T1000 (cell line): ENCODE measurements at places on chromosomes 5 and 9.

GRCh38 chr5:64690104-64690416 is 243 bp upstream of the SHISAL2B start:
- no peak for DNase-seq

- no peak for DNase-seq
These were observed 1653.1 kb upstream of the CDH9 start for GRCh38 chr5:28691526-28691925.

DNA sequence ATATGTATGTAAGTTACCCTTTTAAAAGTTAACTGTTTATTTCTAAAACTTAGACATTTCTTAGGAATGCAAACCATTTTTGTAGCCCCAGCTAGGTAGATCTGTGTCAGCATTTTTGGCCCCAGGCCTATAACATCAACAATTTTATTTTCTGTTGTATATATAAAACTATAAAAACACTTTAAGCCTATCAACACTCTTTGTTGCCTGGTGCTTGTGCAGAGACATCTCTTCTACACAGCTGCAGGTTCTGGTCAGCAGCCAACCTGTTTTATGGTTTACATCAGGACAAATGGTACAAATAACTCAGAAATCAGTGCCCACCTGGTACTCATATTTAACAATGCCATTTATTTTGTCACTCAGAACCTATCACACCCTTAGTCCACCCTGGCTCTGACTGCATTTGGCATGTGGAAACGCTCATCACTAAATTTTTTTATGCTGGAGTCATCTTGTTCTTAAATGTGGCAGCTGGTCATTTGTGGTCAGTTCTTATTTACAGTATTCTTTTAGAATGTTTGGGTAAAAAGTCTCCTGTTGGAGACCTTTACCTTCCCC is 173.4 kb downstream of the DNAH5 start:
- no peak for DNase-seq

GRCh38 chr5:35753500-35753899 is 103.2 kb upstream of the IL7R start:
- DNase-seq: no peak

GRCh38 chr9:72856972-72857623 is 95.8 kb downstream of the ALDH1A1 start:
- DNase-seq: no peak

DNA sequence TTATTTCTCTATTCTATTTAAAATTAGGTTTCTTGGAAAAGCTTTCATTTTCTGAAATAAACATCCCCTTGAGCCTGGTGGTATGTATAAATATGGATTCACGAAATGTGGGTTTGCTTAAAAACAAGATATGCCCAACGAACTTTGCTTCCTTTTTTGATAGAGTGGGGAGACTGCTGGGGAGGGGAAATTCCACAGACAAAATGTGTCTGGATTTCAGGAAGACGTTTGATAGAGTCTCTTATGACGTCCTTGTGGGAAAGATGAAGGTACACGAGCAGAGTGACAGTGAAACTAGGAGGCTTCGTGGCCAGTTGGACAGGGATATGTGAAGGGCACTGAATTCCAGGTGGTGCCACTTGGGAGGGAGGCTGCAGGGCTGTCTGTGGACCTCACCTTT is 84.5 kb upstream of the RPS23 start:
- no peak for DNase-seq

- no peak for DNase-seq
These were observed 14.5 kb downstream of the TNFSF15 start for GRCh38 chr9:114791312-114791711.

GRCh38 chr5:73636408-73636807 is 10.4 kb downstream of the ARHGEF28 start:
- no peak for DNase-seq

DNA sequence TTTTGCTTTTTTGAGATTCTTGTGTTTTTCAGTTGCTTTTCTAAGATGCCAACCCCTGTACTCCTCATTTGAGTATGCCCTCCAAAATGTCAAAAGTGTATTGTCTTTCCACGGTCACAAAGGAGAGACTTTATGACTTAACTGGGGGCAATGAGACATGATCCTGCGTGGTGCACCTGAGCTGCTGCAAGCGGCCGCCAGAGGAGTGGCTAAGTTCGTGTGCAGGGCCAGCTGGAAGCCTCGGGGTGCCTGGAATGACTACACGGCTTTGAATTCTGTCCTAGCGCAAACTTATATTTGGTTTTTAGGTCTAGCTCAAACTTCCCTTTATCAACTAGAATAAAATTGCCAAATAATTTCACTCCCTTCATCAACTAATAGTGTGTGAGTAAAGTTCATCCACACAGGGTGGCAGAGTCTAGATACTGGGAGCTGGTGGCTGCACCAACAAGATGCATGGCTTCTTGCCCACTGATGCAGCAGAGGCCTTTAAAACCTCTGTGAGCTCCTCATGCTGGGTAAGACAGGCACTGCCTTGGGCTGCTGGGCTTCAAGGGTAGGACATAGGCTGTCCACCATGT is 4.7 kb downstream of the GADD45G start:
- no peak for DNase-seq

GRCh38 chr5:148687427-148687826 is 33.1 kb upstream of the HTR4 start:
- DNase-seq: no peak

- no peak for DNase-seq
These were observed 119.7 kb upstream of the SPATA31C2 start for GRCh38 chr9:88258024-88258423.

GRCh38 chr9:21661626-21662025 is 140.8 kb upstream of the MTAP start:
- DNase-seq: no peak
